ENCODE measurements at places on chromosomes 3 and 15. TPM values are rescaled to one million over a fixed set of nuclear protein-coding genes. Genes with fewer than 3 reads are reported as not detected.

DNA sequence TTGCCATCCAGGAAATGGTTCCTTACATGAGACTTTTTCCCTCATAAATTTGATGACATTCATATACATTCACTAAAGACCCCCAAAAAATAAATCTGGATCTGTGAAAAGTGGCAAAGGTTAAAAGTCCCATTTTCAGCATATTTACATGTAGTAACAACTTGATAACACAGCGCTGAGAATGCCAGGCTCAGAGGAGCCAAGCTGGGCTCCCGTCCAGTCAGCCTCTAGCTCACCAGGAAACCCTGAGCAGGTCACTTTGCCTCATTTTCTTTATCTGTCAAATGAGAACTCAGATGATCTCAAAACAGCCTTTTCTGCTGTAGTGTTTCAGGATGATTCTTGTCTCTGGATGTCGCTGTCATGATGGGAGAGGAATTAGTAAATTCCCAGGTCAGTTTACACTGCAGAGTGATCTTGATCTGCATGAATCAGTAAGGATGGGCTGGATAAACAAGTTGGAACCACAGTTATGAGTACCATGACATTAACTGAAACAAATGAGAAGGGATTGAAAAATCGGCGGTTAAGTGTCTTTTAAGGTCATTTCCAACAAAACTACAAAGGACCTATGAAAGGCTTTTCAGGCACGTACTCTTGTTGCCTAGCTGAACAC lies 82.8 kb downstream of the PPARG start:
- no peaks in the 10 kb centered on the region for H3K36me3 ChIP-seq
- no peak overlapping the region for H3K4me3 ChIP-seq
- no peaks in the 10 kb centered on the region for H3K27me3 ChIP-seq
- peak overlapping the region; percentile 15 for H3K27ac ChIP-seq

DNA sequence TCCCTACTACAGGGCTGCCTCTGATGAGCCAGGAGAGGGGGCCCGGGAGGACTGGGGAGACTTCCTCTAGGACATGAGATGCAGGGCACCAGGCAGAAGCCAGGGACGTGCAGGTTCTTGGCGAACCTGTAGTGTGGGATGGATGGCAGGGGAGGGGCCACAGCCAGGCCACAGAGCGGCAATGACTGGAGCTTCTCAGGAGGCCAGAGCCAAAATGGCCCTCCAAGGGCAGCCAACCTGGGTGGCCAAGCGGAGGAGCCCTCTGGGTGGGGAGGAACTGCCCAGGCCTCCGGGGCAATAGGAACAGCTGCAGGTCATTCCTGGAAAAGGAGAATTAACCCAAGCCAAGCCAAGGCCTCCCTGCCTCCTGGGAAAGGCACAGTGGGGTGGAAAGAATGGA lies 224.5 kb downstream of the XXYLT1 start:
- peak; percentile 44 for DNase-seq
- H3K36me3 ChIP-seq, result no peaks in the 10 kb centered on the region
- no peaks in the 10 kb centered on the region for H3K27me3 ChIP-seq
- H3K4me1 ChIP-seq, result no peaks in the 10 kb centered on the region
- H3K4me3 ChIP-seq, result no peak overlapping the region

GALNT15 gene
- 492 TPM for total RNA-seq

- no peaks in the 10 kb centered on the region for H3K27me3 ChIP-seq
- H3K4me1 ChIP-seq, result no peaks in the 10 kb centered on the region
- H3K4me3 ChIP-seq, result no peak overlapping the region
- no peak overlapping the region for H3K27ac ChIP-seq
- H3K36me3 ChIP-seq, result no peaks in the 10 kb centered on the region
Observed at GRCh38 chr15:81373176-81373575, 837 bp downstream of the TMC3 start.

CCR9 gene
- total RNA-seq, result not detected

DNA sequence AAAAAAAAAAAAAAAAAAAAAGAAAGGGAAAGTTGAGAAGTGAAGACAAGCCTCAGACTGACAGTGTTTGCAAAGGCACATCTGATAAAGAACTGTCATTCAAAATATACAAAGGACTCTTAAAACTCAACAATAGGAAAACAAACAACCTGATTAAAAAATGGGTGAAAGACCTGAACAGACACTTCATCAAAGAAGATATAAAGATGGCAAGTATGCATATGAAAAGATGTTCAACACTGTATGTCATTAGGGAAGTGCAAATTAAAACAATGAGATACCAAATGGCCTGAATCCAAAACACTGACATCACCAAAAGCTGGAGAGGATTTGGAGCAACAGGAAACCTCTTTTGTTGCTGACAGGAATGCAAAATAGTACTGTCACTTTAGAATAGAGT lies 48.6 kb downstream of the MCCC1 start:
- H3K27me3 ChIP-seq, result no peaks in the 10 kb centered on the region
- DNase-seq, result no peak
- peaks cover 5% of the 10 kb centered on the region for H3K36me3 ChIP-seq
- H3K27ac ChIP-seq, result no peak overlapping the region
- no peak overlapping the region for H3K4me3 ChIP-seq
- H3K4me1 ChIP-seq, result no peaks in the 10 kb centered on the region

Data from breast epithelium (tissue), 4 donors.